ENCODE measurements at places on chromosomes 3 and 15. TPM values are rescaled to one million over a fixed set of nuclear protein-coding genes. Genes with fewer than 3 reads are reported as not detected.

The MANF gene
- 88.2 TPM for total RNA-seq

The SKOR1 gene
- 0.89 TPM for total RNA-seq

The CADPS gene
- not detected for total RNA-seq

The BNC1 gene
- not detected for total RNA-seq

The BOC gene
- not detected for total RNA-seq

GRCh38 chr15:64343841-64344240, 12.1 kb downstream of the CSNK1G1 start:
- no peaks in the 10 kb centered on the region for H3K27me3 ChIP-seq
- peaks cover 10% of the 10 kb centered on the region for H3K4me1 ChIP-seq
- H3K27ac ChIP-seq = no peak overlapping the region
- no peak overlapping the region for H3K4me3 ChIP-seq
- no peak for DNase-seq
- peaks cover 25% of the 10 kb centered on the region for H3K36me3 ChIP-seq

DNA sequence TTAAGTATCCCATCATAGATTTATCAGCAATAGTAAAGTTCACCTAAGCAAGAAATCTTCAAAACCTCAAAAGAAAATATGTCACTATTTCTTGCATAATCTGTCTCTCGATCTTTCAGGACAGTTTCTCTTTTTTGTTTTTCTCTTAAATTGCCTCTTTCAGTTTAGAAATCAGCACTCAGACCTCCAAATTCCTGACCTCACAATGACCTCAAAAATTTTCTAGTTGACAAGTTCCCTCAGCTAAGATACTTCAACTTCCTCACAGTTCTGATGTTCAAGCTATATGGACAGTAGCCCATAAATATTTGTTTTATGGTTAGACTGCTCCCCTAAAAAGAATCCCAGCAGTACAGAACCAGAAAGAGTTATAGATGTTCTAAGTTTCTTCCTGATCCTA, 24.1 kb downstream of the SLC24A5 start:
- H3K36me3 ChIP-seq = peaks cover 23% of the 10 kb centered on the region
- no peak overlapping the region for H3K27ac ChIP-seq
- no peak for DNase-seq
- H3K4me1 ChIP-seq = peaks cover 6% of the 10 kb centered on the region

- no peaks in the 10 kb centered on the region for H3K36me3 ChIP-seq
- no peak overlapping the region for H3K27ac ChIP-seq
- H3K4me3 ChIP-seq = no peak overlapping the region
- H3K4me1 ChIP-seq = no peaks in the 10 kb centered on the region
- DNase-seq = no peak
Observed at GRCh38 chr3:194282436-194283122, 68.5 kb downstream of the CPN2 start.

- no peaks in the 10 kb centered on the region for H3K27me3 ChIP-seq
- H3K36me3 ChIP-seq = peaks cover 20% of the 10 kb centered on the region
- H3K4me1 ChIP-seq = peaks cover 37% of the 10 kb centered on the region
Observed at GRCh38 chr3:49339581-49339940, 292 bp downstream of the USP4 start.

DNA sequence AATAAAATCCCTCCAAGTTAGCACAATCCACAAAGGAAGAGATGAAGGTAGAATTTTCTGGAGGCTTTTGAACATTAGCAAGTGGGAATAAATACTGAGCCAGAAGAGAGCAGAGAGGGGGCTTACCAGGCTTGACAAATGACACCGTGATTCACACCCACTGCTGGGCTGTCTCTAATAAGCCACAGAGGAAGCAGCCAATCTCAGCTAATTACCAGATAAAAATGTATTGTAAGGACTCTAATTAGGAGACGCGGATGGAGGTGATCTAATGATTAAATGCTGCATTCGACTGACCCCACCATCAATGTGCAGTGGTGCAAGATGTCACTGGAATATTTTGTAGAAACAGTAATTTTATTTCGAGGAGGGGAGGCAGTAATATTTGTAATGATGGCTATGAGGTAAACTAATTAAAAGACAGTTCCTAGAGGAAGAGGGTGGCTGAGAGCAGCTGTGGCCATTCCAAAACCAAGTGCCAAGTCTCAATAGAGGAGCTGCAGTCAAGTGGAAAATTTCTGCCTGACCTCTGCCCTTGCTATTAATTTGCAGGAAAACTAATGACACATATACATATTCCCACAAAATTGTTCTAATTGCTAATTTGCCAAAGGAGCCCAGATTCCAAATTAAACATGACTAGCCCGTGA, 602.2 kb downstream of the FOXP1 start:
- H3K36me3 ChIP-seq = peaks cover 60% of the 10 kb centered on the region
- no peak overlapping the region for H3K4me3 ChIP-seq

- no peaks in the 10 kb centered on the region for H3K4me1 ChIP-seq
- no peaks in the 10 kb centered on the region for H3K36me3 ChIP-seq
- no peak overlapping the region for H3K4me3 ChIP-seq
- no peak for DNase-seq
Observed at GRCh38 chr15:98330692-98331435, 317.5 kb upstream of the IGF1R start.

DNA sequence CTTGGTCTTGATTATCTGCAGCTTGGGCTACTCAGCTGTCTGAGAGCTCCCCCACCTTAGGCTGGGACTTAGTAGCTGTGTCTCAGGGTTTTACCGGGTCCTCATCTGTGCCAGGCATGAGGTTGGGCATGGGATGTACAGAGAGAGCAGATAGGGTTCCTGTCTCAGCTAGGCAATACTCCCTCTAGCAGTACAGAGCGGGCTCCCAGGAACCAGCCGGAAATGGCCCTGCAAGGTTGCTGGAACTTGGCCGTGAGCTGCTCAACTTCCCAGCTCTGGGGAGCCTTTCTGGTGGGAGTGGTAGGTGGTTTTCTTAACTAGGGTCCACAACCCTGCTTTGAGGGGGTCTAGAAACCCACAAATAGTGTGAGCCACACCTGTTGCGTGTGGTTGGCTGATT, 58.3 kb downstream of the ATP2B2 start:
- H3K4me1 ChIP-seq = peaks cover 4% of the 10 kb centered on the region
- no peak for DNase-seq
- H3K4me3 ChIP-seq = no peak overlapping the region
- no peaks in the 10 kb centered on the region for H3K36me3 ChIP-seq
- peaks cover 3% of the 10 kb centered on the region for H3K27me3 ChIP-seq

DNA sequence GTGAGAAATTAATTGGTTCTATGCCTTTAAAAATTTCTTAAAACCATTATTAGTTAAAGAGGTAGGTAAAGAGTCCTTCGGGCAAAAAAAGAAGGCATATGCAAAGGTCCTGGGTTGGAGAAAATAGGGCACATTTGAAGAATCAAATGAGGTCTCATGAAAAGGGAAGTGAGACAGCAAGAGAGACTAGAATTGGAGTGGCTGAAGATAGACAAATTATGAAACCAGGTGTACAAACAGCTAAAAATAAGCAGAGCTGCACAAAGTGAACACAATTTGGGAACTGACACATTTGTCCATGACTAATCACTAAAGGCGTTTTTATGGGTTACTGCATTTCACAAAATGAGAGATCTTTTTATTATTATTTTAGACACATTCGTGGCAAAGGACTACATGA, 581.2 kb downstream of the PYDC2 start:
- H3K27ac ChIP-seq = no peak overlapping the region
- no peaks in the 10 kb centered on the region for H3K4me1 ChIP-seq
- H3K4me3 ChIP-seq = no peak overlapping the region
- no peaks in the 10 kb centered on the region for H3K27me3 ChIP-seq

- no peak overlapping the region for H3K27ac ChIP-seq
- DNase-seq = peak; percentile 70
- H3K27me3 ChIP-seq = peaks cover 40% of the 10 kb centered on the region
- peak overlapping the region; percentile 88 for H3K4me3 ChIP-seq
- H3K4me1 ChIP-seq = peaks cover 28% of the 10 kb centered on the region
- no peaks in the 10 kb centered on the region for H3K36me3 ChIP-seq
Observed at GRCh38 chr15:98649472-98650416, 1.4 kb downstream of the IGF1R start.

- H3K27ac ChIP-seq = no peak overlapping the region
- DNase-seq = no peak
- H3K36me3 ChIP-seq = peaks cover 47% of the 10 kb centered on the region
- no peak overlapping the region for H3K4me3 ChIP-seq
- H3K27me3 ChIP-seq = peaks cover 13% of the 10 kb centered on the region
- H3K4me1 ChIP-seq = peaks cover 34% of the 10 kb centered on the region
Observed at GRCh38 chr15:50064673-50065072, 54.4 kb downstream of the ATP8B4 start.

DNA sequence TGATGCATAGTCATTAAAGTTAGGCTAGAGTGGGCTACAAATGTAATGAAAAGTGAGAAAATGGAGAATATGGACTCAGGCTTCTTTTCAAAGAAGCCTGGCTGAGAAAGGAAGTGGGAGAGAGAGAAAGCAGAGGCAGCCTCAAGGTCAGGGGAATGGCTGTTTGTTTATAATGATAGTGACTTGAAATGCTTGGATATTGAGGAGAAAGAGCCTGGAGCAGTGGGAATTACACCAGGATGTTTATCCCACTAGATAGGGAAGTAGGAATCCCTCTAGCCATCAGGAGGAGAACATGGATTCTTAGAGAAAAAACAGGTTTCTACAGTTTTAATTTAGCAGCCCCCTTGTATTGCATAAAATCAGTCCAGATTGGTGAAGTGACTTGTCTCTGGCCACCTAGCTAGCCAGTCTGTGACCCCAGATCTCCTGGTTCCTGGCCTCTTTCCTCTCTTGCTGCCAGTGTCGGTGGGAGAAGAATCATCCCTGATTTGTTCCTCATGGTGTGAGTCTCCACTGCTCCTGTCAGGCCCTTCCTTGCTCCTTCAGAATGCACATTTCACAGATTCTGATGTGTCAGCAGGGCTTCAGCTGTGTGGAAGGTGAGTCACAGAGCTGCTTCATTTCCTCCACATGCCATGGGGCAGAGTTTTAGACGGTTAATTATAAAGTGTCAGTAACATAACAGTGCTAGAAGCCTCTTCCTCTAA, 32.9 kb downstream of the SEMA6D start:
- no peak for DNase-seq
- H3K36me3 ChIP-seq = no peaks in the 10 kb centered on the region
- H3K27ac ChIP-seq = no peak overlapping the region

GRCh38 chr3:178022599-178022998, 513.6 kb upstream of the KCNMB2 start:
- no peak overlapping the region for H3K27ac ChIP-seq
- no peaks in the 10 kb centered on the region for H3K27me3 ChIP-seq
- DNase-seq = no peak
- no peak overlapping the region for H3K4me3 ChIP-seq
- no peaks in the 10 kb centered on the region for H3K4me1 ChIP-seq
- H3K36me3 ChIP-seq = no peaks in the 10 kb centered on the region

DNA sequence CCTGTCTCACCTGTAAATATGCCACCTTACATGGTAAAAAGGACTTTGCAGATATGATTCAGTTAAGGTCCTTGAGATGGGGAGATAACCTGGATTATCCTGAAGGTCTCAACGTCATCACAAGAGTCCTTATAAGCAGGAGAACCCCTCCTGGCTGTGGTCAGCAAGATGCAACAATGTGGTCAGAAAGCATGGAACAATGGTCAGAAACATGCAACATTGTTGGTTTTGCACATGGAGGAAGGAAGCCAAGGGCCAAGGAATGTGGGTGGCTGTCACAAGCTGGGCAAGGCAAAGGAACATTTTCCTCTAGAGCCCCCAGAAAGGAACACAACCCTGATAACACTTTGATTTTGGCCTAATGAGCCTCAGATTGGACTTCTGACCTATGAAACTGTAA, 9.4 kb upstream of the SUMF1 start:
- peaks cover 25% of the 10 kb centered on the region for H3K27me3 ChIP-seq
- H3K36me3 ChIP-seq = no peaks in the 10 kb centered on the region
- H3K4me3 ChIP-seq = no peak overlapping the region
- no peak overlapping the region for H3K27ac ChIP-seq

- H3K4me3 ChIP-seq = no peak overlapping the region
- DNase-seq = no peak
- H3K27me3 ChIP-seq = no peaks in the 10 kb centered on the region
- H3K4me1 ChIP-seq = no peaks in the 10 kb centered on the region
Observed at GRCh38 chr3:26799679-26800317, 177.2 kb downstream of the LRRC3B start.

GRCh38 chr3:155809181-155809580, 3.1 kb upstream of the C3orf33 start:
- H3K36me3 ChIP-seq = no peaks in the 10 kb centered on the region
- no peak overlapping the region for H3K4me3 ChIP-seq
- H3K27me3 ChIP-seq = no peaks in the 10 kb centered on the region
- H3K4me1 ChIP-seq = peaks cover 2% of the 10 kb centered on the region
- no peak overlapping the region for H3K27ac ChIP-seq

DNA sequence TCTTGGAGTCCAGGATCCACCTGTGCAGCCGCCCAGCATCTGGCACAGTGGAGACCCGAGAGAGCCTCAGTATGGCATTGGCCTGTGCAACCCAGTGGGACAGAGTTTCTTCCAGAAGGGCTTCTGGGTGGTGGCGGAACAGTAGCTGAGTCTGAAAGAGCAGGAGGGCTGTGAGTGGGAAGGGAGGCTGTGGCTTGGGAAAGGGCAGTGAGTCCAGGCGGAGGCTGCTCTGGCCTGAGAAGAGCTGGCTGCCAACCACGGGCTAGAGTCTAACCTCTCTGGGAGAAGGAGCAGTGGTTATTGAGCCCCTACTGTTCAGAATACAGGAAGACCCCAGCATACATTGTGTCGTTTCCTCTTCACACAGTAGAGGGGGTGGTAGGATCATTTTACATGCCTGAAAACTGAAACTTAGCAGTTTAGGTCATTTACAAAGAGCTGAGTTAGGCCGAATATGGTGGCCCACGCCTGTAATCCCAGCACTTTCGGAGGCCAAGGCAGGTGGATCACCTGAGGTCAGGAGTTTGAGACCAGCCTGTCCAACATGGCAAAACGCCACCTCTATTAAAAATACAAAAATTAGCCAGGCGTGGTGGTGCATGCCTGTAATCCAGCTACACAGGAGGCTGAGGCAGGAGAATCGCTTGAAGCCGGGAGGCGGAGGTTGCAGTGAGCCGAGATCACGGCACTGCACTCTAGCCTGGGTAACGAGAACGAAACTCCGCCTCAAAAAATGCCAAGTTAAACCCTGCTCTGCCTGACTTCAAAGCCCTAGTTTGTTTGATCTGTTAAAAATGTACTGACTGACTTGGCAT, 3.2 kb downstream of the AEN start:
- peak; percentile 62 for DNase-seq
- H3K27me3 ChIP-seq = no peaks in the 10 kb centered on the region
- peak overlapping the region; percentile 96 for H3K27ac ChIP-seq
- H3K4me1 ChIP-seq = peaks cover 59% of the 10 kb centered on the region

GRCh38 chr15:75151214-75152128, 50.2 kb upstream of the C15orf39 start:
- H3K36me3 ChIP-seq = peaks cover 12% of the 10 kb centered on the region
- no peak overlapping the region for H3K27ac ChIP-seq
- H3K4me1 ChIP-seq = peaks cover 15% of the 10 kb centered on the region
- H3K4me3 ChIP-seq = no peak overlapping the region
- no peak for DNase-seq
- peaks cover 5% of the 10 kb centered on the region for H3K27me3 ChIP-seq

All from activated naive CD8-positive, alpha-beta T cell treated with anti-CD3 and anti-CD28 coated beads, Interleukin-2, amount 10 ng/mL, durations not matched to agents 7 days and 5 days (primary cell).